ENCODE measurements at places on chromosomes 2 and 18. TPM values are rescaled to one million over a fixed set of nuclear protein-coding genes. Genes with fewer than 3 reads are reported as not detected.
A peak's percentile ranks its signal among the peaks of the same experiment; 100 is the strongest.

Gene MARCO
- total RNA-seq, result 165 TPM

Gene ABCA12
- 0.17 TPM for total RNA-seq

Gene PTPRM
- 99.3 TPM for total RNA-seq

DNA sequence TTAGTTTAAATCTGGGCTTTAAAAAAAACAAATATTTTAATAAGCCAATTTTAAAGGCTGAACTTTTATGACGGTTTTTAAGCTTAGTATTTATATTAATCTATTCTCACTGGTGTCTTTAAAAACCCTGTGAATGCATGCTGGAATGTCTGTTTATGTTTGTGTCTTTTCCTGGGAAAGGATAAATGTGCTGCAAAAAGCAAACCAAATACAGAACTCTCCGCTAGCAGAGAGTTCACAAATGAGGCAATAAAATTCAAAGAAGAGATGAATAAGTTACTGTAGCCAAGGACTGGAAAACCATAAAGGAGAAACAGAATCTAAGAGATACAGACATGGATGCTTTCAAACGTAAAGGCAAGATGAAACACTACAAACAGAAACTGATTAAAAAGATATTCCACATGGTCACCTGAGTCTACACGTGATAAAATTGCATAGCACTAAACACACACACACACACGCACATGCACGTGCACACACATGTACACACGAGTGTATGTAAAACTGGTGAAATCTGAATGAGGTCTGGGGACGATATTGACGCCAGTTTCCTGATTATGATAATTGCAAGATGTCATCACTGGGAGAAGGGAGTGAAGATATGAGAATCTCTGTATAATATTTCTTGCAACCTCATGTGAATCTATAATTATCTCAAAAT lies 4.5 kb downstream of the TWIST2 start:
- DNase-seq, result no peak

GRCh38 chr2:120400551-120400950 lies 54.6 kb downstream of the INHBB start:
- no peak for DNase-seq

Gene FRZB
- total RNA-seq, result 14.0 TPM

Gene AQP12B
- total RNA-seq, result not detected

Gene QPCT
- total RNA-seq, result 4.9 TPM

Gene UPP2
- total RNA-seq, result not detected

DNA sequence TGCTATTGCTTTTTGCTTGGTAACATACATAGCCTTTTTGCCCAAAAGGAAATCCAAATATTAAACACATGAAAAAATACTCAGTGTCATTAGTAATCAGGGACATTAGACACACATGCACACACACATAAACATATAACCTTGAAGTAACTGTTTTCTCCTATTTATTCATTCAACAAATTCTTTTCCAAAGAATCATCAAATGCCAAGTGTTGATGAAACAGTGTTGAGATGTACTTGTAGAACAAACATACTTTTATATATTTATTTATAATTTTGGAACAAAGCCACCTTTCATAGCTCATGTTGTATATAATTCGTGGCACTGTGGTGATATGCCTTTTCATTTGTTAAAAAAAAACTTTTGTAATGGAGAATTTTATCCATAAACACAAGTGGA lies 81.0 kb downstream of the APLF start:
- DNase-seq, result no peak

Gene KLHL29
- total RNA-seq, result 15.1 TPM

Gene SOCS6
- 20.9 TPM for total RNA-seq

DNA sequence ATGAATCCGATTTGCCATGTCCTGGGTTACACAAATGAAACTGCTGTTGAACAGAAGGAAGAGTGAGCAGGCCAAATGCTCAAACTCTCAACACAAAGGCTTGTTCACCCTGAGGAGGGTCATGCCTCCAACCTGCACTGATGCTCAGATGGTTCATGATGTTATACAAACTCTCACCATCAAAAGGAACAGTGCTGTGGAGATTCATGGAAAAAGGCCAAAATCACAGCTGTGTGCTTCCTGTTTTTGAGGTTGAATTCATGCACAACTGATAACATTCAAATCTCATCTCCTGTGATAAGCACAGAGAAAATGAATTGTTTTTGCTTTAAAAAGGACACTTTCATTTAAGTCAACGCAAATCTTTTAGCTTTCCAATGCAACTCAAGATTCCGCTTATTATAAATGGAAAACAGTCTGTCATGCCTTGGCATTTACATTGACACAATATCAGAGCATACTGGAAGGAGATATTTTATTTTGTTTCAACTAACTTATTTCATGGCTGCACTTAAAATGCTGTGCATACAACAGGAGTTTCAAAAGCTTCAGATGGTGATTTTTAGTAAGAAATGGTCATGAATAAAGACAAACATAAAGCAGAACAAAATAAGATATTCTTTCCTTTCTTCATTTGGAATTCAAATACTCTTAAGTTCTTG lies 22.2 kb upstream of the TTN start:
- no peak for DNase-seq

DNA sequence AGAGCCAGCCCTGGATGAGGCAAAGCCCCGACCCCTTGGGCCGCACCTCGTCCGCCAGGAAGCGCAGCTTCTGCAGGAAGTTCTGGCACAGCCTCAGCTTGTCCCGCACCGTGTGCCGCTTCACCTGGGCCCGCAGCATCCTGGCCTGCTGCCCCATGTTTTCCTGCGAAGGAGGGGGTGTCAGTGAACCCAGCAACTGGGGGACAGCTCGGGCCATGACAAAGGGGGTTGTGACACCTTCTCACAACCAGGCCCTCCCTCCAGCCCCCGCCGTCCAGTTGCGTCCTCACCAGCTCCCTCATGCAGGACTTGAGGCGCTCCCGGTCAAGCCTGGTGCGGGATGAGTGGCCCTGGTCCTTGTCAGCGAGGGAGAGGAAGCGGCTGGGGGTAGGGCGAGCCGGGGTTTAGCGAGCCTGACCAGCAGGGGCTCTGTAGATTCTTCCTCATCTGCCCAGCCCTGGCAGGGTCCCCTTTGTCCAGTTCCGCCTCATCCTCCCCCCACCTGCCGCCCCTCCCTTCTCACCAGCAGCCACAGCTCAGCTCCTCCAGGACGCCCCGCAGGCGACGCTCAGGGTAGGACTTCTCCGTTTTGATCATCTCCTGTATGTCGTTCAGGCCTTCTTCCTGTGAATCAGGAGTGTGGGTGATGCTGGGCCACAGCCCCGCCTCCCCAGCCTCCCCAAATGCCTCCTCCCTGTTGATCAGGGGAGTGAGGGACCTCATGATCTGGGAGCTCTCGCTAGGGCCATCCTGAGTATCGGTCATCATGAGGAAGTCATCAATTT lies 606 bp downstream of the OTOF start:
- no peak for DNase-seq

Gene LONRF2
- total RNA-seq, result 4.2 TPM

GRCh38 chr2:69453475-69454129 lies 16.4 kb upstream of the NFU1 start:
- no peak for DNase-seq

Gene LYG1
- 1.4 TPM for total RNA-seq

DNA sequence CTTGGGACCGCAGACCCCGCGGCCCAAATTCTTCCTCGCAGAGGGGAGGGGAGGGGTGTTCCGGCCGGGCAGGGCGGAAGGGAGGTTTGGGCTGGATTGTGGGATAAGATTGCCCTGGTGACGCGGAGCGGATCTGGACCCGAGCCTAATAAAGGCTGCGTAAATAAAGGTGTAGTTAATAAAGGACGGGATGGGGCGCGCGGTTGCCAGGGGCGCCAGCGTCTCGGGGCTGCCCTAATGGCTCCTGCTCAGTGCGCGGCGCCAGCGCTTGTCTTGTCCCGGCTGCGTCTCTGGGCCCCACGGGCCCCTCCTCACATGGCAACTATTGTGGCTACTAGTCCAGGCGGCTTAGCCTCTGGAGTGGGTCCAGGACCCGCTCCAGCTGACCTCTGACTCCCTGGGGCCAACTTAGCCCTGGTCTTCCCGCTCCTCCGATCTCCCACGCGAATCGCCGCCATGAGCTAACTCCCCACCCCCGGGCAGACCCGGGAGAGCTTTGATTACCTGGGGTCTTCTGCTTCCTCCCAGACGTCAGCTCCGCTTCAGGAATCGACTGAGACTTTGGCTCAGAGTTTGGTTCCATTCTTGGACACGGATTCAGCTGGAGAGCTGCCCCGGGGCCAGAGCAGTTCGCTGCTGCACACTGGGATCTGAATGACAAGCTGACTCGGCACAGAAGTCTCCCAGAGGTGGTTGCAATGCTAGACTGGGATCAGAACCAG lies 36.5 kb downstream of the SLC25A52 start:
- peak; percentile 64 for DNase-seq

GRCh38 chr18:68394705-68395104 lies 320.2 kb downstream of the TMX3 start:
- DNase-seq, result no peak

Gene NAT8
- total RNA-seq, result not detected

DNA sequence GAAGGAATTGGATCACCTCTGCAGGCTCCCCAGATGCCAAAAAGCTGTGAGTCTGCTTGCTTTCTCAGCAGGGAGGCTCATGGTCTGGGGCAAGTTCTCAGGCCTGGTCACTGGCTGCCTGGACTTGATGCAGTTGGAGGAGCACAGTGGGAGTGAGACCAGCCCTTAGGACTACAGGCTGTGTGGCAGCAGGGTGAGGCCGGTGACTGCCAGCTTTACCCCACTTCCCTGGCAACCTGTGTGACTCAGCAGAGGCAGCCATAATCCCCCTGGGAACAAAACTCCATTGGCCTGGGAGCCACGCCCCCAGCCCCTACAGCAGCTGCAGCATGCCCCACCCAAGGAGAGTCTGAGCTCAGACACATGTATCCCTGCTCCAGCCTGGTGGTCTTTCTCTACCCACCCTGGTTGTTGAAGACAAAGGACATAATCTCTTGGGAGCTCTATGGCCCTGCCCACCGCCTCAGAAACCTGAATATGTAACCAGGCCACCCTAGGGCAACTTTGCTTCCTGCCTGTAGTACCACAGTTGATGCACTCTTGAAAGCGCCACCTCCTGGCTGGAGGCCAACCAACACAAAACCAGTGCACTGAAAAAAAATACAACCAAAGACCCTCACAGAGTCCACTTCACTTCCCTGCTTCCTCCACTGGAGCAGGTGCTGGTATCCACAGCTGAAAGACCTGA lies 106.8 kb upstream of the SPATS2L start:
- DNase-seq, result no peak

Gene IMP4
- 55.7 TPM for total RNA-seq

GRCh38 chr2:189407281-189408209 lies 33.7 kb upstream of the WDR75 start:
- DNase-seq, result no peak

GRCh38 chr2:17620841-17621240 lies 80.3 kb downstream of the VSNL1 start:
- DNase-seq, result no peak

Gene KLHL14
- total RNA-seq, result 0.72 TPM

GRCh38 chr2:50448556-50448955 lies 583.4 kb downstream of the NRXN1 start:
- DNase-seq, result no peak

Gene SFT2D3
- total RNA-seq, result 7.7 TPM

DNA sequence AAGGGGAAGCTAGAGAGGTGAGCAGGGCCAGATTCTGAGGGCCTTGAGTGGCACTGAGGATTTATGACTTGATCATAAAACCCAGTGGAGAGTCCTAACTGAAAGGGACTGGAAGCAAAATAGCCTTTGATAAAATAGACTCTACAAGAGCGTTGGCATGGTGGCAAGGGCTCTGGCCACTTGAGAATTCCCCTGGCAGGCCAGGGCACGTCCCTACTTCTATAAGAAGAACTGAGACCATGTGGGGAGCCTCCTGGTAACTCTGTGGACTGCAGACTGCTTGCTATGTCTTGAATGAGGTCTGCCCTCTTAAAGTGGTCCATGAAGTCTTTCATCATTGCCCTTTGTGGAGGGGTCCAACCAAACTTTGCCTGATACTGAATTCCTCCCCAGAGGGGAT lies 324.8 kb downstream of the ALK start:
- DNase-seq, result no peak

GRCh38 chr2:152611458-152612231 lies 105.6 kb downstream of the PRPF40A start:
- no peak for DNase-seq

Gene CD8B2
- not detected for total RNA-seq

DNA sequence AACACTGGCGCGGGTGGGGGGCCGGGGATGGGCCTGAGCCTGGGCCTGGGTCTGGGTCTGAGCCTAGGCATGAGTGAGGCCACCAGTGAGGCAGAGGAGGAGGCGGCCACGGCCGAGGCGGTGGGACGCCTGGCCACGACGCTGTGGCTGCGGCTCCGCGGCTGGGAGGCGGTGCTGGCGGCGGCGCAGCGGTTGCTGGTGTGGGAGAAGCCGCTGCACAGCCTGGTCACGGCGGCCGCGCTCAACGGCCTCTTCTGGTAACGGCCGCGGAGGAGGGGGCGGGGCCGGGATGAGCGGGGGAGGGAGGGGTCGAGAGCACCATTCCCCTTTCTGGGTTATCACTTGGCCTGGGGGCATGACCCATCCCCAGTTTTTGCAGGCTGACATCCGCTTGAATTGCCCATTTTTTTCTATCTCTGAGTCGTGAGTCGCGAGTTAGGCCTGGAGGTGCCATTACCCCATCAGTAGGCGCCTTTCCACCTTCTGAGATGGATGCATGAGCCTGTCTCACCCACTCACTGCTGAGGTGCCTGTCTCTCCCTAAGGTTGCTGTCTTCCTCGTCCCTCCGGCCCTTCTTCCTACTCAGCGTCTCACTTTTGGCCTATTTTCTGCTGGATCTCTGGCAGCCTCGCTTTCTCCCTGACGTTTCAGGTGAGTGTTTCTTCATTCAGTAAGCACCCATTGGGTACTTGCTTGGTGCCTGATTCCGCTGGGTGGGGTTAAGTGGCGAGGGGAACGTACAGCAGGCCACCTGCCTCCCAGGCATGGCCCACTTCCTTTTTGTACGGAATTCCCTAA lies 501 bp downstream of the RETREG2 start:
- DNase-seq, result no peak

DNA sequence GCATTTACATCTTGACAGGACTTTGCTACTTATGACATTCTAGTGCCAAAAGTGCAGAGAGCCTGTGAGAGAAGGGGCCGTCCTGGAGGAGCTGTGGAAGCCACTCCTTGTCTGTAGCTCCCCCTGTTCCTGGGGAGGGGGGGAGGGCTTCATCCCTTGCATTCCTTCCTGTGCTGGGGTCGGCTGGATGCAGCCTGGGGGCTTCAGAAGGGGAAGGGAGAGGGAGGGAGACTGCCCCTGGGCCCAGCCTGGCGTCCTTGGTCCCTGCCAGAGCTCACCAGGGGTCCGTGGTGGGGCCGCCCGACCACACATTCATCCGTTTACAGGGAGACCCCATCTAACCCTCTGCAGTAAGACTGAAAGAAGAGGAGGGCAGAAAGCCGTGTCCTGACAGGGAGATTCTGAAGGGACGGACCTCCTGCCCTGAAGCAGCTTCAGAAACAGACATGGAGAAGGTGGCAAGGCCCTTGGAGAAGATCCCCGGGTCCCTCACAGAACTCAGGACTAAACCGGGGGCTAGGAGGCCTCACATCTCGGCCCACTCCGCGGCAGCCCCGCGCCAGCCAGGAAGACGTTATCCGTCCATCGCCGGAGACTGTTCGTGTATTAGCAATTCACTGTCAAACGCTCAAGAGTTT lies 258.3 kb upstream of the SALL3 start:
- DNase-seq, result peak; percentile 23
